ENCODE measurements at places on chromosomes 5 and 9.

DNA sequence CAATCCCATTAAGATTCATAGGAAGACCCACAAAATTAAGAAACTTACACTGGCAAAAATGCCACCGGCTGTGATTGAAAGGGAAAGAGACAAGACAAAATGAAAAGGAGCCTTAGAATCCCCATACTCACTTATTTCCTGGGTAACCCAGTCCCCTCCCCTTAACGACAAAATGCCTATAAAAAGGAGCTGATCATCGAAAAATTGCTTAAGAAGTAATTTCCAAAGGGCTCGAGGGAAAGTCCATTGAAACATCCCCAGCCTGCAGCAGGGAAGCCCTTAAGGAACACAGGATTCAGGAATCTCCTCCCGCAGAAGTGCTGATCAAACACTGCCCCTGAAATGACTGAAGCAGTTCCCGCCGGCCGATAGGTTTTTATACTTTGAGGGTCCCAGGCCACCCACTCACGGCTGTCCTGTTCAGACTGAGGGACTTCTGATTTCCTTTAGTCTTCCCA is 677 bp upstream of the ZNF79 start:
- DNase-seq = no peak

DNA sequence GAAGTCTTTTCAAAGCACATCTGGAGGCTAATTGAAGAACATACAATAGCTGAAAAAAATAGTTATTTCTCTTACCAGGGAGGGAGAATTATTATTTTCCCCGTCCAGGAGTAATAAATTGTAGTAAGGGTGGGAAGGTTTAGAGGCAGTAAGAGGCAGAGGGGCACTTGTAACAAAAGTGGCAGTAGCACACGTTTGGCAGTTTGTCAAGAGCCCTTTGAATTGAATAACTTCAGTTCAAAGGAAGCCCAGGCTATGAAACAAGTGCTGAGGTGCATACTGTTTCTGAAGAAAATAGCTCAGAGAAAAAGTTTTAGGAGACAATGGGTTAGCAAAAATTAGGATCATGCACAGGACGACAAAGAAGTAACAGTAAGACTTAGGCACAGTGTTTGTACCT is 451.3 kb downstream of the LRRC70 start:
- DNase-seq = no peak

DNA sequence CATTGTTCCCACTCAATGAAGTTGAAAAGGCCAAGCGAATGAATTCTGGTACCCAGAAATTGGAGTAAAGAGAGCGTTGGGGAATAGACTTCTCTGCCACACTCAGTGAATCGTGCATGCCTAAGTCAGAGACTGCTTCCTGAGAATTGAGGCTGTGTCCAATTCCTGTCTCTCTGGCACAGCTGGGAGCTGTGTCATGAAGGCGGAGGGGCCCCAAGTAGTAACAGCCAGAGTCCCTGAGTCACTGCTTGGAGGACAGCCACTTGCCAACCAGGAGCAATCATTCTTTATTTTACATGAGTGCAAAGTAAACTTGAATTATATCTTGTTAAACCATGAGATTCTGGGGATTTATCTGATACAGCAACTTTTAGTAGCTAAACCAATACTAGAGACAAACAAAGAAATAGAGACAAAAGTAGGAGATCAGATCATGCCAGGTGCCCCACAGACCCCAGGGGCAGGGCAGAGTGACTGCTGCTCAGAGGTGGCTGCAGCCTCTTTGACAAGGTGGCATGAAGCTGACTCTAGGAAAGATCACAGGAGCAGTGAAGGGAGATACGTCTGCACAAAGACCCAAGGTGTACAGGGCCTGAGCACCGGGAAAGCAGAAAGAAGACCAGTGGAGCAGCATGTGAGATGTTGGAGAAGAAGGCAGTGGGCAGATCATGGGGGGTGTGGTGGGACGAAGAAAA is 246.0 kb downstream of the GADD45G start:
- no peak for DNase-seq

- DNase-seq = no peak
Measured at GRCh38 chr5:118220556-118221195, 767.7 kb downstream of the DTWD2 start.

- peak; percentile 31 for DNase-seq
Measured at GRCh38 chr9:14768405-14769229, 46.1 kb upstream of the CER1 start.

DNA sequence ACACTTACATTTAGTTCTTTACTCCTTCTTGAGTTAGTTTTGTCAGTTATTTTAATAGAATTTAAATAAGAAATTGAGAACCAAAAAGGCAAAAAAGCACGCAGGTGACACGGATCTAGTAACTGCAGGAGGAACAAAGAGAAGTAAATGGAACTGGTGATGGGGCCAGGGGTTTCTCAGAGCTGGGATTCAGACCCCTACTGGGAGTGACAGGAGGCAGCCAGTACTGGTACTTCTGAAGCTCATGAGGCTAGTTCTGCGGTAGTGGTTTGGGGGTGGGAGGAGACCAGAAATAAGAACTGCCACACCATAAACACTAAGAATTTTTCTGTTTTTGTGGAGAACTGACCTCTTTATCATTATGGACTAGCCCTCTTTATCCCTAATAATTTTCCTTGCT is 48.2 kb downstream of the OXCT1 start:
- no peak for DNase-seq

- no peak for DNase-seq
Measured at GRCh38 chr9:87886210-87886932, 3.7 kb downstream of the SPATA31E1 start.
